Activated T-helper 17 cell treated with anti-CD3 and anti-CD28 coated beads, Interleukin-2, amount 50 U/mL, for 72 hours (primary cell): ENCODE measurements at places on chromosomes 7 and 10. TPM values are rescaled to one million over a fixed set of nuclear protein-coding genes. Genes with fewer than 3 reads are reported as not detected.

Gene ZNF716
- total RNA-seq: not detected

- ATAC-seq: no peak
These were observed 178.0 kb downstream of the LRRN3 start for GRCh38 chr7:111268941-111269340.

Gene TUBB8
- total RNA-seq: not detected

- ATAC-seq: no peak
These were observed 149.7 kb downstream of the LRRTM3 start for GRCh38 chr10:67075491-67075971.

Gene PTN
- 0.37 TPM for total RNA-seq

DNA sequence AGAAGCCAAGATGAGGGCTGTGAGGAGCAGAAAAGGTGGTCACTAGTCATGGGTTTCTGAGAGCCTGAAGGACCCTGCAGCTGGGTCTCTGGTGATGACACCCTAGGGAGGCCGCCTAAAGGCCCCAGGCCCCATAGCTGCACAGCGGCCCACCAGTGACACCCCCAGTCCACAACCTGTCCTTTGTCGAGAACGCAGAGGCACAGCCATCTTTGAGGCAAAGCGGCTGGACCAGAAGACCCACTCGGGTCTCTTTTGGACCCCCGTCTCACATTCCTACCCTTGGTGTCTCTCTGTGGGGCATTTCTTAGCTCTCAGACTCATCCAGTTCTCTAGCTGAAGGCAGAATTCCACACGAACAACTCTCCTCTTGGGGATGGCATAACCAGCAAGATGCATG is 18.8 kb downstream of the JCAD start:
- no peak for ATAC-seq

Gene MSANTD7
- 23.4 TPM for total RNA-seq

- ATAC-seq: no peak
These were observed 6.8 kb upstream of the MSRB2 start for GRCh38 chr10:23088609-23089008.

GRCh38 chr7:139230484-139230773 is 608 bp upstream of the UBN2 start:
- no peak for ATAC-seq

DNA sequence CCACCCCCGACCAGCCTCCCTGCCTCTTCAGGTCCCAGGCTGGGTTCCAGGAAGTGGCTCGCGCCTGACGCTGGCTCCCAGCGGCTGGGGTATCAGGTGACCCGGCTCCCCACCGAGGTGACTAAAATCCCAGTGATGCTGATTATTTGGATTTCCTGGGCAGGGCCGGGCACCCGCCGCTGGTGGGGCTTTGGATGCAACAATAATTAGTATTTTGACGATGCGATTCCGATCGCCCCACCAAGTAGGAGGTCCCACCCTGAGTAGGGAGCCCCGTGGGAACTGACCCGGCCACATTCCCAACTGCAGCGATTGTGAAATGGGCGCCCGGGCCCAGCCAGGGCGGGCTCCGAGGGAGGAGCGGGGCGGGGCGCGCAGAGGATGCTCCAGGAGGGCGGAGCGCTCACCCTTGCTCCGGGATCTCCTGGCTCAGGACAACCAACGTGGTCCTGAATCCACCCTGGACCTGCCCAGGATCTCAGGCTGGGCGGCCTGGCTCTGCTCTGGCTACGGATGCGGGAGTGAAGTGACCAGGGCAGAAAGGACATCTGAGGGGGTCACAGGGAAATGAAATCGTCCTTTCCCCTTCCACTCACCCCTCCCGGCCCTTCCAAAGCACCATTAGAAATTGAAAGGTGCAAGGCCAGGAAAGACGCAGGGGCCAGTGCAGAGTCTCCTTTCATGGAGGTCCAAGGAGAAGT is 32.6 kb downstream of the DUSP5 start:
- ATAC-seq: no peak
